ENCODE measurements at places on chromosomes 5 and 9.

- DNase-seq, result no peak
These were observed 1.9 kb downstream of the KDM3B start for GRCh38 chr5:138354387-138354786.

DNA sequence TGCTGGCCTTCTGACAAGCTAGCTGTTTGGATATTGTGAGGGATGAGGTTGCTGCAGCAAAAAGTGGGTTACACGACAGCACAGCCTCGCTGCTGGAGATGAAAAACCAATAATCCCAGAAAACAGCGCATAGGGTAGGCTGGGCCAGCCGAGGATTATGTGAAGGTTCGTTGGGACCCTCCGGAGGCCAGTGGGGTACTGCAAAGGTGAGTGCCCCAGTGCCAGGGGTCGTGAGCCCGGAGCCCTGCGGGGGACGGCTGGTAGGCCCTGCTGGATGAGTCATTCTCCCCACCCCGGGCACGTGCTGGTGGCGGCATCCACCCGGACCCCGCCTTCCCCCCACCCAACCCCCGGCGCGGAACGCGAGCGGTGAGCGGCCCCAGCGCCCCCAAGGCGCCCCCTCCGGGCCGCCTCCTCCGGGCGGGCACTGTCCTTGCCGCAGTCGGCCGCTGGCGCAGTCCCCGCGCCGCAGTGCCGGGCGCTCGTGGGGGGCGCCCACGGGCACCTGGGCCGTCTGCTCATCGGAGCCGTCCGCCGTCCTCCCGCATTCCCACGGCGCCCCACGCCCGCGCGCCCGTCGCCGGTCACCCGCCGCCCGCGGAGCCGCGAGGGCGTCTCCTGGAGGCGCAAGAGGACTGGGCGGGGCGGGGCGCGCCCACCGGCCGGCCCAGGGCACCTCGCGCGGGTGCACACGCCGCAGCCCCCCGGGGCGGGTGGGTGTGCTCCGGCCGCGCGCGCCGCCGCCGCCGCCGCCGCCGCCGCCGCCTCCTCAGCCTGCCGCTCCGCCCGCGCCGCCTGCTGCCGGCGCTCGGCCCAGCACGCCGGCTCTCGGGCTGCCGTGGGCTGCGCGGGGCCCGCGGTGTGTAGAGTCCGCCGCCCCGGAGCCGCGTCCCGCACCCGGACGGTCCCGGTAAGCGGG lies at the start of gene PHF24:
TSS of gene PHF24 (plus strand) at position 794 of the 919 bp plus-strand sequence. CDS start 13,014 bp downstream, outside the sequence.
- DNase-seq, result no peak

GRCh38 chr5:163916861-163917260 lies 411.4 kb downstream of the MAT2B start:
- DNase-seq, result peak; percentile 70

DNA sequence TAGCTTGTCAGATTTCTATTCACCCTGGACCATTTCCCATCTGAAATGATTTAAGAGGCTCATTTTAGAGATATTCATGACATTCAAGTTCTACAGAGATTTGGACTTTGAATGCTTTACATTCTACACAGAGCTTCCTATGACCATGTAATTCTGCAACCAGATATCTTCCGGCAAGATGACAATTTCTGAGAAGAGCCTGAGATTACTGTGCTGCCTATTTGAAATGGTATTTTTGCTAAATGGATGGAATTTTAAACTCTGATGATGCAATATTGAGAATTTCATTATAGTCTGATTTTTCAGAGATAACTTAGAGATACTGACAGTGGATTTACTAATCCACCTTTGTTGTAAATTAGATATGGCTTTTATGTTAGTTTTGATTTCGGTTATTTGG lies 16.0 kb upstream of the ACOT12 start:
- DNase-seq, result no peak

DNA sequence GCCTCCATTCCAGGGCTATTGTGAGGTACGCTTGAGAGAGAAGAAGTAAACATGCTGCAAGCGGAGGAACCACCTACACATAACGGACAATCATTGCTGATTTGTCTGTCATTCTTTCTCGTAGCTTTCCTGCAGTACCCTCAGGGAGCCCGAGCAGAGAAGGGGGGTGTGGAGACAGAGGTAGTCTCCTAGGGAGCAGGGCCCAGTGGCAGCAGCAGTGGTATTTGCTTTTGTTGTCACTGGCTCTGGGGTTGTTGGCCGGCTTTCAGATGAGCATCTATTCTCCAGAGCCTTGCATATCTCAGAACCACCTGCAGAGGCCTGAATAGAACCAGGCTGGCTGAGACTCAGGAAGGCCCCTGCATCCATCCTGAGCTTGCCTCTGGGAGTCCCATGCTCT lies 19.9 kb downstream of the ENHO start:
- no peak for DNase-seq

- DNase-seq, result peak; percentile 0
These were observed 12.0 kb downstream of the FOXD1 start for GRCh38 chr5:73436535-73437100.

GRCh38 chr5:158977642-158978041 lies 122.1 kb downstream of the EBF1 start:
- no peak for DNase-seq

GRCh38 chr5:172050080-172050479 lies 43.6 kb upstream of the FBXW11 start:
- peak; percentile 55 for DNase-seq
